ENCODE measurements at places on chromosomes 11 and 22. TPM values are rescaled to one million over a fixed set of nuclear protein-coding genes. Genes with fewer than 3 reads are reported as not detected.
A peak's percentile ranks its signal among the peaks of the same experiment; 100 is the strongest.

GRCh38 chr22:45425531-45426265 lies 12.2 kb downstream of the RIBC2 start:
- H3K4me1 ChIP-seq: no peaks in the 10 kb centered on the region
- H3K27me3 ChIP-seq: no peaks in the 10 kb centered on the region
- no peak overlapping the region for H3K4me3 ChIP-seq
- peak; percentile 54 for DNase-seq

FOLR2 gene
- 22.8 TPM for total RNA-seq

- H3K4me1 ChIP-seq: peaks cover 22% of the 10 kb centered on the region
- peaks cover 6% of the 10 kb centered on the region for H3K36me3 ChIP-seq
- DNase-seq: no peak
- H3K27ac ChIP-seq: peak overlapping the region; percentile 91
Measured at GRCh38 chr22:20980938-20981722, 967 bp upstream of the LZTR1 start.

DNA sequence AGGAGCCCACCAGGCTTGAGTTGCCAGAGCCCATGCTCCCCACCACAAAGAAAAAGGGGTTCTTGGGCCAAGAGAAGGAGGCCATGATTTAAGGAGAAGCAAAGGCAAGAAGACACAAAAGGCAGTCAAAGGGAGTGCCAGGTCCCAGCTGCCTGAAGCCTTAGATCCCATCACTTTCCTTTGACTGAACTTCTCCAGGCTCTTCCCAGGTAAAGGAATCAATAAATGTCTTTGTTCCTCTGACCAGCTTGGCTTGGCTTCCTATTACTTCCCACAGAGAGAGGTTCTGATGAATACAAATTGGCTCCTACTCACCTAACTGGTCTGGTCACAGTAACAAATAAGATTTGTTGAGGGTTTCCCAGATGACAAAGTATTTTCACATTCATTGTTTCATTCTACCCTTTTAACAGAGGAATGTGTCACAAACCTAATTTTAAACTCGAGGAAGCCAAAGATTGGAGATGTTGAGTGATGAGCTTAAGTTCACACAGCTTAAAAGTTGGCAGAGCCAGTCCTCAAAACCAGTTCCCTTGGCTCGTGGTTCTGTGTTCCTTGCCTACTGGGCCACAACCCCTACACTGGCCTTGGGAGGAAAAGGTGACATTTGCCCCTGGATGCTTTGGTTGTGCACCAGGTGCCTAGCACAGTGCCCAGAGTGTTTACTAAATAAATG lies 96.4 kb upstream of the SESN3 start:
- no peak overlapping the region for H3K27ac ChIP-seq
- no peaks in the 10 kb centered on the region for H3K36me3 ChIP-seq
- no peaks in the 10 kb centered on the region for H3K27me3 ChIP-seq
- no peaks in the 10 kb centered on the region for H3K4me1 ChIP-seq

DNA sequence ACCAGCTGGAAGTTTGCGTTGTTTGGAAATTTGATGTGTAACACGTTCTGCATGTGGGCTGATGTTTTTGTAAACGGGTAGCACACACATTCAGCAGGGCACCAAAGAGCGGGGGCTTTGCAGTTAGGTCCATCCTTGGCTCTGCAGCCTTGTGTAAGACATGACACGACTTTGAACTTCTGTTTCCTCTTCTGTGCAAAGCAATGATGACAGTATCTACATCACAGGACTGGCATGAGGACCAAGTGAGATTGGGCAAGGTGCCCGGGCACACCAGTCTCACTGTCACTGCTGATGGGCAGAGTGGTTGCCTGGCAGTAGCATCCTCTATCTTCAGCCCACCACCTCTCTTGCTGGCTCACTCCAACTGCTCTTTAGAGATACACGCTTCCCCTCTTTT lies 3.3 kb downstream of the TCN2 start:
- H3K4me3 ChIP-seq: no peak overlapping the region
- no peak overlapping the region for H3K27ac ChIP-seq
- DNase-seq: peak; percentile 78
- H3K36me3 ChIP-seq: peaks cover 7% of the 10 kb centered on the region

- DNase-seq: no peak
- no peaks in the 10 kb centered on the region for H3K27me3 ChIP-seq
- H3K36me3 ChIP-seq: no peaks in the 10 kb centered on the region
- no peak overlapping the region for H3K27ac ChIP-seq
Measured at GRCh38 chr11:58768137-58768536, 36.4 kb upstream of the GLYAT start.

INPP5J gene
- total RNA-seq: 4.5 TPM

GRIK4 gene
- total RNA-seq: 4.3 TPM

CNGA4 gene
- not detected for total RNA-seq

DNA sequence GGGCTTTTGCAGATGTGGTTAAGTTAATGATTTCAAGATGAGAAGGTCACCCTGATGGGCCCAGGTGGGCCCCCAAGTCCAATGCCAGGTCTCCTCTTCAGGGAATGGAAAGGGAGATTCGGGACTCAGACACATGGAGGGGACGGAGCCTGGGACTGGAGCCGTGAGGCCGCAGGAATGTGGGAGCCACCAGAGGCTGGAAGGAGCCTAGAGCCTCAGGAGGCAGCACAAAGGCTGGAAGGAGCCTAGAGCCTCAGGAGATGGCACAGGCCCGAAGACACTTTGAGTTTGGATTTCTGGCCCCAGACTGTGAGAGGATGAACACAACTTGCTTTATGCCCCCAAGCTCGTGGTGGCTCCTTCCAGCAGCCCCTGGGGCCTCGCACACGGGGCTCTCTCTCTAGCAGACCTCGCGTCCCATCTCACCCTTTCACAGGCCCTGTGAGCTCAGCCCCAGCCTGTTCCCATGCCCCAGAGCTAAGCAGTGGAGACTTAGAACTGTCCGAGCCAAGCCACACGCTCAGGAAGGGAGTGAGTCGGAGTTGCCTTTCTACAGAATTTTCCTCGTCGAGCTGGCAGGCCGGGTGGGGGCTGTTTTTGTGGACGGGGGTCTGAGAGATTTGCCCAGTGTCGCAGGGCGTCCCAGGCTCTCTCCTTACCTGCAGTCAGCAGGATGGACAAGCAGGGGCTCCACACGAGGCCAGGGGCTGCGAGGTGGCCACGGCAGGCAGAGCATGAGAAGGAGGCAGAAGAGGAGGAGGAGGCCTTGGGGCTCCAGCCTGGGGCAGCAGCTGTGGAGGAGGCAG lies 937.6 kb downstream of the BRD1 start:
- no peak overlapping the region for H3K27ac ChIP-seq
- no peaks in the 10 kb centered on the region for H3K4me1 ChIP-seq
- H3K27me3 ChIP-seq: no peaks in the 10 kb centered on the region
- peak; percentile 53 for DNase-seq

DNA sequence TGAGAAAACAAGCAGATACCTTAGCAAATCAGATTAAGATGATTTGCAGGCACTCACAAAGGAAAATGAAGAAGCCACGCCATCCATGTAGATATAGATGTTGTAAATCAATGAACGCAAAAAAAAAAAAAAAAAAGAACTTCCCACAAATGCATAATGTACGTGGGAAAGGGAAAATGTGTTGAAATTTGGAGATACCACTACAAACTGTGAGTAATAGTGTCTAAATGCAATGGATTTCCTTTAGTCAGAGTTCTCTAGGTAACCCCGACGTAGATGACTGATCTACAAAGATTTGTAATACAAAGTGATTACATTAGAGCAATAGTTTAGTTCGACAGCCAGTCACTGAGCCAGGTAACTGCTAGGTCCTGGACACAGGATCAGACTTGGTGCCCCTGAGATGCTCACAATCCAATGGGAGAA lies 783 bp upstream of the ANKRD54 start:
- H3K36me3 ChIP-seq: peaks cover 1% of the 10 kb centered on the region
- peak overlapping the region; percentile 73 for H3K4me3 ChIP-seq
- DNase-seq: no peak
- peak overlapping the region; percentile 91 for H3K27ac ChIP-seq
- peaks cover 10% of the 10 kb centered on the region for H3K4me1 ChIP-seq
- H3K27me3 ChIP-seq: no peaks in the 10 kb centered on the region

OR5B21 gene
- total RNA-seq: not detected

CD6 gene
- 3.9 TPM for total RNA-seq

- no peak overlapping the region for H3K4me3 ChIP-seq
- no peaks in the 10 kb centered on the region for H3K4me1 ChIP-seq
- H3K27ac ChIP-seq: no peak overlapping the region
- no peaks in the 10 kb centered on the region for H3K27me3 ChIP-seq
- DNase-seq: no peak
Measured at GRCh38 chr11:94897330-94897768, 76.0 kb downstream of the CWC15 start.

FAM227A gene
- 0.98 TPM for total RNA-seq

- no peaks in the 10 kb centered on the region for H3K36me3 ChIP-seq
- no peak for DNase-seq
- no peaks in the 10 kb centered on the region for H3K27me3 ChIP-seq
- no peaks in the 10 kb centered on the region for H3K4me1 ChIP-seq
- no peak overlapping the region for H3K27ac ChIP-seq
- no peak overlapping the region for H3K4me3 ChIP-seq
Measured at GRCh38 chr11:26332572-26332915, 614 bp downstream of the ANO3 start.

DNA sequence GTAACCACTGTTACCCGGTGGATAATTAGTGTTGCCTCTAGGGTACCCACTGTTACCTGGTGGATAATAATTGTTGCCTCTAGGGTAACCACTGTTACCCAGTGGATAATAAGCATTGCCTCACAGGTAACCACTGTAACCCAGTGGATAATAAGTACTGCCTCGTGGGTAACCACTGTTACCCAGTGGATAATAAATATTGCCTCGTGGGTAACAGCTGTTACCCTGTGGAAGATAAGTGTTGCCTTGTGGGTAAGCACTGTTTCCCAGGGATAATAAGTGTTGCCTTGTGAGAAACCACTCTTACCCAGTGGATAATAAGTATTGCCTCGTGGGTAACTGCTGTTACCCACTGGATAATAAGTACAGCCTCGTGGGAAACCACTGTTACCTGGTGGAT lies 9.3 kb upstream of the NXPE4 start:
- H3K4me3 ChIP-seq: no peak overlapping the region
- H3K27ac ChIP-seq: no peak overlapping the region
- no peaks in the 10 kb centered on the region for H3K36me3 ChIP-seq
- DNase-seq: no peak
- no peaks in the 10 kb centered on the region for H3K27me3 ChIP-seq

PIK3IP1 gene
- total RNA-seq: 56.4 TPM

WDR74 gene
- 43.9 TPM for total RNA-seq

- no peak overlapping the region for H3K4me3 ChIP-seq
- H3K4me1 ChIP-seq: no peaks in the 10 kb centered on the region
- no peak overlapping the region for H3K27ac ChIP-seq
- no peaks in the 10 kb centered on the region for H3K27me3 ChIP-seq
- H3K36me3 ChIP-seq: no peaks in the 10 kb centered on the region
- DNase-seq: no peak
Measured at GRCh38 chr11:103325686-103326069, 216.5 kb downstream of the DYNC2H1 start.

FGF3 gene
- not detected for total RNA-seq

TRIM66 gene
- total RNA-seq: 15.0 TPM

DNA sequence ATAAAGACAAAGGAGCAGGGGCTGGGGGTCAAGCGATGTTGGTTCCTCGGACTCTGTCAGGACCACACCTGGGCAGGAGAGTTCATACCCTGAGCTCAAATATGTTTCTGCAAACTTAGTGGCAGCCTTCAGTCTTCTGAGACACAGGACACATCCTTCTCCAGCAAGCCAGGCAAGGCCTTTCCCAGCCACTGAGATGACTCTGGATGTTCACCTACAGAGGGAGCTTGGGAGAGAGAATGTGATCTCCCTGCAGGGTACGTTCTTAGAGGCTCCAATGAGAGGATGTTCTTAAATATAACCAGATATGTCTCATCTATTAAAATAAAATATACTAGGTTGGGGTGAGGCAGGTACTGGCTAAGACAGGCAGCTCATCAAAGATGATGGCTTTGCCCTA lies 461.5 kb downstream of the OPCML start:
- no peak overlapping the region for H3K27ac ChIP-seq
- H3K4me1 ChIP-seq: no peaks in the 10 kb centered on the region
- DNase-seq: no peak
- H3K27me3 ChIP-seq: peaks cover 15% of the 10 kb centered on the region
- no peaks in the 10 kb centered on the region for H3K36me3 ChIP-seq

GRCh38 chr11:15158351-15159015 lies 43.8 kb downstream of the INSC start:
- no peak overlapping the region for H3K27ac ChIP-seq
- H3K36me3 ChIP-seq: no peaks in the 10 kb centered on the region
- H3K27me3 ChIP-seq: no peaks in the 10 kb centered on the region
- H3K4me1 ChIP-seq: no peaks in the 10 kb centered on the region

DNA sequence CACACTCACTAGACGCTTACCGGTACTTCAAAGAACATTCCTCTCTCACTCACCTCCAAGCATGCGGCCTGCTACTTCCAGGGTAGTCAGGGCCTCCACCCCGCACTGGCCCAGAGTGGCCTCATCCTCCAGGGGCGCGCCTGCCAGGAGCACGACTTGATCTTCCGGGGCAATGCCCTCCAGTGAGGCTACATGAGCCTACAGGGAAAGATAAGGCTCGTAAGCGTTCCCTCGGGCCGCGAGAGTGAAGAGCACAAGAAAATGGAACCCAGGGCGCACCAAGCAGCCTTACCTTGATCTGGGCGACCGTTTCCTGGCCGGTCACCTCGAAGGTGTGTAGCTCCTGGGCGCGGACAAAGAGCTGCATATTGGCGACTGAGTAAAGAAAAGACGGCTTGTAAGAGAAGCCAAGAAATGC lies 478 bp downstream of the FAU start:
- H3K4me3 ChIP-seq: peak overlapping the region; percentile 97
- peak overlapping the region; percentile 93 for H3K27ac ChIP-seq
- H3K36me3 ChIP-seq: peaks cover 57% of the 10 kb centered on the region
- DNase-seq: peak; percentile 72
- H3K4me1 ChIP-seq: peaks cover 25% of the 10 kb centered on the region

DNA sequence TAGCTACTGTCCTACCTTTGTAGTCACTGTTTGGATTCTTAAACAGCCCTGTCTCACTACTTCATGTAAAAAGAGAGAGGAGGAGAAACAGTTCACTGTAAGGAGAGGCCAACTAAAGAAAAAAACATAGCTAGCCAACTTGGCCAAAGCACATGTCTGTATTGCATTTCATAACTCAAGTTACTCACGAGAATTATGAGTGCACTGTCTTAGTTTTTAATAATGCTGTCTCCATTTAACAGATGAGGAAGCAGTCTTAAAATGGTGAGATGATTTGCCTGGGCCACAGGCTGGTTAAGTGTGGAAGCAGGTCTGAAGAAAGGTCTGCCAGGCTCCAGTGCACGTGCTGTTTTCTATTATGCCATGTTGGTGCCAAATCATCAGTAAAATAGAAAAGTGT lies 104.5 kb downstream of the UVRAG start:
- H3K4me3 ChIP-seq: no peak overlapping the region
- no peak for DNase-seq
- no peaks in the 10 kb centered on the region for H3K36me3 ChIP-seq
- peaks cover 8% of the 10 kb centered on the region for H3K4me1 ChIP-seq
- H3K27me3 ChIP-seq: no peaks in the 10 kb centered on the region

USP2 gene
- total RNA-seq: 3.0 TPM

FZD4 gene
- total RNA-seq: 57.4 TPM

ST14 gene
- 59.1 TPM for total RNA-seq

OR8A1 gene
- total RNA-seq: not detected

DNA sequence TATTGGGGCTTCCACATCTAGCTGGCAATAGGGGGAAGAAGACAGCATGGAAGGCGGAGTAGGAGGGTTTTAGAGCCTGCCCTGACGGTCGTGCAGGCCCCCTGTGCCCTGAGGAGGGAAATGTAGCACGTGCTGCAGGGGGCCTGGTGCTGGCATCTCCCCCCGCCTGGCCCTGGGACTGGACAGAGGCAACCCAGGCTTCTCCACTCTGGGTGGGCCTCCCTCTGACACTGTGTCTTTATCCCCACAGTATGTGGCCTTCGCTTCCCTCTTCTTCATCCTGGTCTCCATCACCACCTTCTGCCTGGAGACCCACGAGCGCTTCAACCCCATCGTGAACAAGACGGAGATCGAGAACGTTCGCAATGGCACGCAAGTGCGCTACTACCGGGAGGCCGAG lies 36.8 kb downstream of the KCNC1 start:
- no peak overlapping the region for H3K4me3 ChIP-seq
- H3K4me1 ChIP-seq: no peaks in the 10 kb centered on the region
- DNase-seq: peak; percentile 46
- no peaks in the 10 kb centered on the region for H3K36me3 ChIP-seq
